CD4-positive, alpha-beta T cell treated with Interleukin-4 for 4 hours (primary cell): ENCODE measurements at places on chromosomes 4 and X.

- DNase-seq: no peak
Measured at GRCh38 chr4:163085085-163085484, 81.6 kb downstream of the NAF1 start.

GRCh38 chrX:134254511-134254910 is 17.5 kb downstream of the CCDC160 start:
- DNase-seq: no peak

GRCh38 chr4:78544678-78545077 is 6.9 kb upstream of the ANXA3 start:
- no peak for DNase-seq

DNA sequence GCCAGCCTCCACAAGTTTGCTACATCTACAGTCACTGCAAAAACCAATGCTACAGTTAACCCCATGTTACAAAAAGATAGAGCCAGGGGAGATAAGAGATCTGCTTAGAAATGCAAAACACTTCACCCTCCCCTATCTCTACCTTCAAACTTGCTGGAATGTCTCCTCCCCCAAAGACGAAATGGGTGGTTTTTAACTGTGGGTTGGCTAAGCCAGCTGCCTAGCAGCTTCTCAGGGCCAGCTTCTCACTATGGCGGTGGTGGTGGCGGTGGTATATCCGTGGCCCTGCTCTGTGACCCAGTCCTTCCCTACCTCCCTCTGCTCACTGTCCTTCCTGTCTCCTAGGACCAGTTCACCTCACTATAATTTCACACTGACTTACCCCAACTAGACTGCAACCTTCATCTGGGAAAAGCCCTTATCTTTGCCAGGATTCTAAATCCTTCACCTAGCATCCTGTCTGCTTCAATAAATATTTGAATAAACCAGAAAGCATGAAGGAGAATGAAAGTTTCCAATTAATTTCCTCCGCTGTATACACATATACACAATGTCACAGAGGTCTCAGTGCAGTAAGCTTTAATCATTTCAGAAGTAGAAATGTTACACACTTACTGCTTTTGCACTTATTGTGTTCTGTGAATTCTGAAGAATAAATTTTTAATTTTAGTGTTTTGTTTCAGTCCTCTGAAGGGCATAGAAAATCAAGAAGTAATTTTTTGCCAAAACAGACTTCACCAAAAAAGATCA is 46.3 kb downstream of the SH3KBP1 start:
- DNase-seq: peak; percentile 60

GRCh38 chr4:42048394-42048793 is 58.1 kb downstream of the SLC30A9 start:
- no peak for DNase-seq

GRCh38 chr4:76659103-76659490 is 224.1 kb downstream of the SHROOM3 start:
- no peak for DNase-seq

GRCh38 chr4:38071801-38072431 is 111.7 kb downstream of the PTTG2 start:
- DNase-seq: no peak

- no peak for DNase-seq
Measured at GRCh38 chr4:27088491-27088890, 227.8 kb downstream of the STIM2 start.

DNA sequence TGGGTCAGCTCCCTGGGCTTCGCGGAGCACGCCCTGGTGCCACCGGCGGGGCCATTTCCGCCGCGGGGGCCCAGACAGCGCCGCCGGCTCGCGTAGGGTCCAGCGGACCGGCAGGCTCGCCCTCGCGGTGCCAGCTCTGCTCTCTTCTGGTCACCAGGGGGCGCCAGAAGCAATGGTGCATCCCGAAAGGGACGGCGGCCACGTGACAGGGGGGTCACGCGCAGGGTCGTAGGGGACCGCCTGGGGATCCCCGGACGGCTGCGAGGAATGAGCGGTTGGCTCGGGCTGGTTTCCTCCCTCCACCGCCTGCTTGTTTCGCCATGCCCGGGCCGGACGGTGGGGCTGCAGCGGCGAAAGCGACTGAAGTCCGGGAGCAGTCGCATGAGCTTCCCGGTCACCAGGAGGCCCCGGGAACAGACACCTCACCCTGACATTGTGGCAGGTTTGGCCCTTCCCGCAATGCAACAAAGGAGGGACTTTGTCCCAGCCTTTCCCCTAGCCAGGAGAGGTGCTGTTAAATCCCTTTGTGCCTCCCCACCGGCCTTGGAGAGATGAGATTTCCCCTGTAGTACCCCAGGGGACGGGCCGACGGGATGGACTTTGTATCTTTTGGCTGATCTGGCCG is 15.8 kb downstream of the ZCCHC12 start:
- peak; percentile 23 for DNase-seq

- no peak for DNase-seq
Measured at GRCh38 chrX:49701323-49701722, 5.5 kb upstream of the PAGE1 start.

DNA sequence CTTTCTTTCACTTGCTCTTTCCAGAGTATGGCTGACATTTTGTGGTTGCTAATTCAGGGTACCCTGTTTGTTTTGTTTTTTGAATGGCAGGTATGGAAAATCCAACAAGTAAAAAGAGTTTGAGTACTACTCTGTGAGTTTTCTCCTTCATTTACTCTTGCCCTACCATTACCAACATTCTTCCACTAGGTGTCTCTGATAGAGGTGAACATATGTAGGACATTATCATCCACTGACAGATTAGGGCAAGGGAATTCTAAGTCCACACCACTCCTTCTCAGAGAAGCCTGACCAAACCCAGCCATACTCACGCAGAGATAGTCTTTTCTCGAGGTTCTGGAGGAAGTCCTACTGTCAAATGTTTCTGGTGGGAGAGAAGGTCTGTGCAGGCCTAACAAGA is 36.7 kb upstream of the HDAC8 start:
- DNase-seq: no peak

GRCh38 chr4:10354225-10354624 is 103.0 kb downstream of the ZNF518B start:
- DNase-seq: no peak

- no peak for DNase-seq
Measured at GRCh38 chr4:3828546-3828945, 62.4 kb downstream of the ADRA2C start.

GRCh38 chr4:102104278-102104677 is 241.0 kb downstream of the SLC39A8 start:
- DNase-seq: no peak

- no peak for DNase-seq
Measured at GRCh38 chrX:926070-926469, 286.4 kb downstream of the CRLF2 start.
